Temporal lobe (tissue), 4 donors: ENCODE measurements at places on chromosomes 4 and X. TPM values are rescaled to one million over a fixed set of nuclear protein-coding genes. Genes with fewer than 3 reads are reported as not detected.

CPLX1 gene
- total RNA-seq = 2.0 TPM

TCEAL5 gene
- 9.1 TPM for total RNA-seq

REPS2 gene
- total RNA-seq = 14.8 TPM

ASMT gene
- total RNA-seq = 0.25 TPM

CT55 gene
- total RNA-seq = not detected

HERC5 gene
- total RNA-seq = 2.0 TPM

BST1 gene
- total RNA-seq = 2.7 TPM

PRR32 gene
- total RNA-seq = not detected

SORCS2 gene
- total RNA-seq = 8.9 TPM

AFM gene
- total RNA-seq = not detected

AVPR2 gene
- total RNA-seq = not detected

PABPC1L2A gene
- 1.7 TPM for total RNA-seq

GBA3 gene
- under 0.01 TPM for total RNA-seq

UGT2B10 gene
- not detected for total RNA-seq

HTR2C gene
- total RNA-seq = 1.5 TPM

GAGE2A gene
- total RNA-seq = not detected

MAGEA3 gene
- not detected for total RNA-seq

CFAP47 gene
- 3.2 TPM for total RNA-seq

SORBS2 gene
- 70.8 TPM for total RNA-seq
